ENCODE measurements at places on chromosomes 2 and 18. TPM values are rescaled to one million over a fixed set of nuclear protein-coding genes. Genes with fewer than 3 reads are reported as not detected.

The SRD5A2 gene
- not detected for polyA plus RNA-seq

DNA sequence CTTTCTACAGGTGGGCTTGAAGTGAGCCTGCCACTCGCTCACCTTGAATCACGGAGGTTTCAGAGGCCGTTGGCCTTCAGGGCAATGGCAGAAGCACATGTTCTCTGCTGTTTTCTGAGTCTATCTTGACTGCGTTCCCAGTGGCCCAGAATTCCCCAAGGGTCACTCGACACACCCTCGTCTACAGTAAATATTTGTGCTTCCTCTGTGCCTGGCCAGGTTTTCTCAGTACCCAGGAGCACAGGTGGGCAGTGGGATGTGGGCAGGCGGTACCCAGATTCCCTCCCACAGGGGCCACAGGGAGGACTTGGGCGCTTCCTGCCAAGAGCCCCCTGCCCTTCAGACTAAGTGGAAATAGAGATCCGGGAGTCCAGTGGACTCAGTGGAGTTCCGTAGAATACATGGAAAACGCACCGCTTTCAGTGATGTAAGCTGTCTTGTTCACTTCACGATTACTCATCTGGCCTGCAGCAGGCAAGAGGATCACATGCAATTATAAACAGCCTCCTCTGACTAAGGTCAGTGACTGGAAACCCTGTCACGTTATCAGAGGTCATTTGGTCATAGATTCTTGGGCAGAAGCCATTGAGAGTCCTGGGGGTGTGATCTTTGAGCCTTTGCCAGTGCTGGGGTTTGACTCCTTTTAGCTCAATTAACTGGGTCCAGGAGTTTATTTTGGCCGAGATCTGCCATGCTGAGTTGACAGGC, 179.8 kb downstream of the NEDD4L start:
- peak; percentile 50 for DNase-seq

The GPR45 gene
- polyA plus RNA-seq, result not detected

The LOXL3 gene
- polyA plus RNA-seq, result 47.9 TPM

The RAX gene
- polyA plus RNA-seq, result not detected

DNA sequence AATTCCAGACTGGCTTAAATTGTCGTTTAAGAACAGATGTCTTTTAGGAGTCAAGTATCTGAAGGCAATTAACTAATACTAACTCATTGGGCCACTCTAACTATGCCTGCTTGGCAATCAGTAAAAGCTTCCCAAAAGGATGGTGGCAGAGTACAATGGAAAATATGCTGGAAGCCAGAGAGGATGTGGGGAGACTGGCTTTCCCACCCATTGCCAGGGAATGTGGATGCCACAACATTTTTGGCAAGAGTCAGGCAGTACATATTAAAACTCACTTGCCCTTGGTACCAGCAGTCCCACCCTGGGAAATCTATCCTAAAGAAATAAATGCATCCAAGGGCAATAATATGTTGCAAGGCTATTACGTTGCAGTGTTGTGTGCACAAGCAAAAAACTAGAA, 74.0 kb upstream of the FZD7 start:
- no peak for DNase-seq

DNA sequence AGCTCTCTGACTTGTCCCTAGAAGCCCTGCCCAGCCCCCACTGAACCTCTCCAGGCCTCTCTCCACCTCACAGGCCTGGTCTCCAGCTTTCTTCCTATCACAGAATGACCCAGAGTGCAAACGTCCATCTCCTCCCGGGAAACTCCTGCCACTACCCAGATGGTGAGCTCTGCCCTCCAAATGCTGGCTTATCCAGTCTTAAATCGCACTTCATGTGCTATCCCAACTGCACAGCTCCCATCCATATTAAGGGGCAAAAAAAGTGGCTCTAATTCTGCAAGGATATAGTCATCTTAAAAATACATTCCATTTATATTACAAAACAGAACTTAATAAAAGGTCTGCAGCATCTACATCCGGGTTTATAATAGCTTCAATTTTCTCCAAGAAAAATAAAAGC, 70.8 kb upstream of the CDC42EP3 start:
- no peak for DNase-seq

- DNase-seq, result no peak
These were observed 46.6 kb downstream of the SETBP1 start for GRCh38 chr18:44727291-44727690.

DNA sequence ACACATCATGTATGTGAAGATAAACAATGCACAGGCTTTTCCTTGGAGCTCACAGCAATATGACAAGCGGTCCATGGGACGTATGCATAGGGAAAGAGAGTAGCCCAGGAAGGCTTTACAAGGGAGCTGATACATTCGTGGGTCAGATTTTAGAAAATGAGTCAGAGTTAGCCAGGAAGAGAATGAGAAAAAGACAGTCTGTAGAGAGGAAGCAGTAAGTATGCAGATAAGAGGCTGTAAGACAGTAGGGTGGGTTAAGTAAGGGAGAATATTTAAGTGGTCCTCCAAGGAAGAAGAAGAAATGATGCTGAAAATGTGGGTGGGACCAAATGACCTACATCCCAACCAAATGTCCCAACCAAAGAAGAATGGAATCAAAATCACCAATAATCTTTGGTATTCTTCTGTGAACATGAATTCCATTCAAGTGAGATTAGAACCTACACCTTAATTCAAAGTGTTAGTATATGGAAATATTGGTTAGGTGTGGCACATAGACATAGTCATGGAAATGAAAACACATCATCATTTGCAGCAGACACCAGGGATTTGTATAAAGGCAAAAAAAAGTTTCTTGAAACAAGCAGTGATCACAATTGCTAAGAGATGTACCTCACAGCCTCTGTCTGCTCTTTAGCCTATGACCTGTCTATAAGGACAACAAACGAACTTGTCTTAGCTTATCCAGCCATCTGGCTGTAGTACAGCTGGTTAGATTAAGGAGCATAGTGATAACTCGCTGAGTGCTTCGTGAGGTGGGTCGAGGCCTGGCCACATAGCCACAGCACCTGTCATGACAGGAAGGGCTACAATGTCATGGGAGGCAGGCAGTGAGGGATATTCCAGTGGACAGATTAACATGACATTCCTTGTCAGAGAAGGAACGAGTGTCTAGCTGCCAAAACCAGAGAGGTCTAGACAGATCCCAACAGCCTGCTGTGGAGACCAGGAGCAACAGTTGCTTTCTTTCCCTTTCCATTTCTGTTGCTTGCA, 133.6 kb downstream of the ALK start:
- DNase-seq, result no peak

The PFN4 gene
- 0.61 TPM for polyA plus RNA-seq

DNA sequence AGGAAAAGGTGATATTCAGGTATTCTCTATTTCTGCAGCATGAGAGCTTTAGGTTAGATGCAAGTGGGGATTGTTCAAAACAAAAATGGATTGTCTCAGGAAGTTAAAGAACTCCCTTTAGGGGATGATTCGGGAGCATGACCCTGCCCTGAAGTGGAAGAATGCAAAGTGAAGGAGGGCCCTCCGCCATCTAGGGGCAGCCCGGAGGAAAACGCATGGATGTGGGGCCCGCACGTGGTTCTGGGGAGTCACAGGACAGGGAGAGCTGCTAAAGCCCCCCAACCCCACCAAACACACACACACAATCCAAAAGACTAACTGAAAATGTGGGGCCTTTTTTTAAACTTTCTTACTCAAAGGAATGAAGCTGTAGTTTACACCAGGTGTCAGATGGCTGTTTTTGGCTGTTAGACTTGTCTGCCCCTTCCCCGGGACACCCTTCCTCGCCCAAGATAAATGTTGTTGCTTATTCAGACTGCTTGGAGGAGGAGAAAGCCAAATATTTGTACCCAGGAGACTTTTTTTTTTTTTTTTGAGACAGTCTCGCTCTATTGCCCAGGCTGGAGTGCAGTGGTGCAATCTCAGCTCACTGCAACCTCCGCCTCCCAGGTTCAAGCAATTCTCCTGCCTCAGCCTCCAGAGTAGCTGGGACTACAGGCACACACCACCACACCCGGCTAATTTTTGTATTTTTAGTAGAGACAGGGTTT, 78.8 kb downstream of the HNRNPLL start:
- DNase-seq, result peak; percentile 52

DNA sequence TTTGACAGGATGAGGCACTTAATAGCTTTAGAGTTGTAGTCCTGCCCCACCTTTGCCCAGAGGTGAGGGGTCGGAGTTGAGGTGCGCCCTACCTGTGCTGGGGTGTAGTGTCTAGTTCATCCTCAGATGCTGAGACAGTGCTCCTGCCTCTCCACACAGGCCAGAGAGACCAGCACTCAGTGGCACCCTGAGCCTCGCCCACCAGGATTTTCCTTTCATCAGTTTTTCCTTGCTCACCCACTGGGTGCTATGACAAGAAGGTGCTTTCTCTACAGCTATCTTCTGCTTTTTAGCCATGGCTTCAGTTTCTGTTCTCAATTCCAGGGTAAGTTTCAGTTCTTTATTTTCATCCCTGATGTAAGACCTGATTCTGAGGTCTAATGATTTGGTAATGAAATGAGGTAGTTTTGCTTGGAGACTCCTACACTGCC, 16.8 kb upstream of the TMEM131 start:
- DNase-seq, result no peak

The ICOS gene
- not detected for polyA plus RNA-seq

The KIF3C gene
- polyA plus RNA-seq, result 18.6 TPM

DNA sequence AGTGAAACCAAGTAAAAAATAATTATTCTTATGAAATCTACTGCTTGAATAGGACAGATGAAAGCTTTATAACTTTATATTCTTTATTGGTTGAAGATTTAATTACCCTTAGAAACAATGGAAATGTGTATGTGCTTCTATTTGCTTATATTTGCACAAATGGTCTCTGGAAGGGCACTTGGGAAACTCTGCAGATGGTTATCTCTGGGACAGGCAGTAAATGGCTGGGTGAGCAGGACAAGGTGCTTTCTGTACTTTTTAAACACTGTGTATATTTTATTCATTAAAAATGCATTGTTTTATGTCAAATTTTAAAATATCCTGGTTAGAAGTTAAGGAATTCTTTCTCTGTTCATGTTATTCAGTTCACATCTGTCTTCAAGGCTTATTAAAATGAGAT, 131.1 kb downstream of the LRRTM4 start:
- DNase-seq, result no peak

GRCh38 chr18:21735452-21736015, 5.1 kb upstream of the MIB1 start:
- no peak for DNase-seq

Data from SK-N-SH (cell line).